ENCODE measurements at places on chromosomes 6 and 20. TPM values are rescaled to one million over a fixed set of nuclear protein-coding genes. Genes with fewer than 3 reads are reported as not detected.

The PAK5 gene
- 0.76 TPM for total RNA-seq

The CST3 gene
- 921 TPM for total RNA-seq

The NHLRC1 gene
- total RNA-seq: 0.84 TPM

DNA sequence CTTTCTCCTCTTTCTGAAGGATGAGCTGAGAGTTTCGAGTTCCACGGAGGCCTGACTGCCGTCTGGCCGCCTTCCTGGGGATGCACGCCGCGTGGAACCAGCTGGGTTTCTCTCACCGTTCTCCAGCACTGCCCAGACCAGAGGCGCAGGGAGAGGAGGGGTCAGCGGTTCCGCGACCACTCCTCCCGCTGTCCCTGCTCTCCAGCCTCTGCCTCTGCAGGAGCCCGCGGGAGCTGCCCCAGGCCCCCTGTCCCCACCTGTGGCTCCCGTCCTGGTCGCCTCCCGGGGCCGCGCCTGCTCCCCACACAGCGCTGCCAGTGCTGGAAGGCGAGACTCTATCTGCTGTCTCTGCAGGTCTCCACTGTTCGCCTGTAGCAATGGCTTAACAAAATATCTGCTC, 106.8 kb upstream of the AFDN start:
- DNase-seq: no peak

- DNase-seq: no peak
Measured at GRCh38 chr6:105515054-105515453, 112.2 kb upstream of the PREP start.

DNA sequence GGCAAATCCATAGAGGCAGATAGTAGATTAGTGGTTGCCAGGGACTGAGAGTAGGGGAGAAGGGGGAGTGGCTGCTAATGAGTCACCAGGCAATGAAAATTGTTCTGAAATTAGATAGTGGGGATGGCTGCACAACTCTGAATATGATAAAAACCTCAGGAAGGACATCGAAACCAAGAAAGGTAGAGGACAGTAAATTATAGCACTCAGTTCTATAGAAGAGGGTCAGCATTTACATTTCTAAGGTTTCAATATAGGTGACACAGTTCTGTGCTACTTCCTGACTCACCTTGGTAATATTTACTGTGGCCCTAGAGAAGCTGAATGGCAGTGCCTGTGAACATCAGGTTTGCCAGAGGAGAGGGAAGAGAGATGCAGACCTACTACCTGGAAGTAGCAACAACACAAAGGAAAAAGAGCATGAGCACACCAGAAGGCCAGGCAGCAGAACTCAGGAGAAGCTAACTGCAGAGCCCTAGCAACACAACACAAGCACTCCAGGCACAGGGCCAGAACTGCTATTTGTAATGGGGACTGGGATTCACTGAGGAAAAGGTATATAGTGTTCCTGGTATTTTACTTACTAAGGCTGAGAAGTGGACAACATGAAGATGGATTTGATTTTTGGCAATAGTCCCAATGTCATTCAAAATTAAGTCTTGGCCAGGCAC, 75.9 kb downstream of the PLCG1 start:
- no peak for DNase-seq

Measured in hepatocyte (in vitro differentiated cells).